ENCODE measurements at places on chromosomes 12 and 14. TPM values are rescaled to one million over a fixed set of nuclear protein-coding genes. Genes with fewer than 3 reads are reported as not detected.

DNA sequence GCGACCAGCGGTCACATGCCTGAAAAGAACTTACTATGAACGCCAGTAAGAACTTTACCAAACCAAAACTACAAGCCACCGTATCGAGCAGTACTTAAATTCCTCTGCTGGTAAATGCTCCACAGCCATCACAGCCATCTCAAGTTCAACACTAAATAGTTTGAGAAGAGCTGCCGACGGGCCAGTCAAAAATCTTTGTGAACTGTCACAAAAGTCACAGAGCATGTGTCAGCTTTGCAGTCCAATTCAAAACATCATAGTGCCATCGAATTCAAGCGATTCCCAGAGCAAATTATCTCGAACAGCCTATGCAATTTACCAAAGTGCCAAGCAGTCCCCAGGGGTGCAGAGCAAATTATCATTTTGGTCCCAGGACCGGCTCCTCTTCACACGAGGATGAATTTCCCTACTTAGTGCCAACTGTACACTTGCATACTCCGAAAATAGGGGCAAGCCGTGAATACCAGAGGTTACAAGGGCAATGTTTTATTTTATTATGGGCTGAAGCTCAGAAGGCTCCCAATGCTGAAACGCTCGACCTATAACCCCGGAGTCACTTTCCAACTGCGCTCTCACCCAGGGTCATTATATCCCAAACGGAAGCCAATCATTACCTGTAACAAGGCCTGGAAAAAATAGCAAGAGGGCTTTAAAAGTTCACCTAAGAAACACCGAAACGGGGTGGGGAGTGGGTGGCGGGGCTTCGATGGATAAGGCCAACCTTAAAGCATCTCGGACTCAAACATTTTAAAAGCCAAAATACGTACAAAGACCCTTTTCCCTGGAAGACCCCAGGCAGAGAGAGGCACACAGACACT lies 1.1 kb downstream of the LRP6 start:
- DNase-seq = peak; percentile 21

GRCh38 chr12:117404203-117404853 lies 42.9 kb upstream of the NOS1 start:
- no peak for DNase-seq

GRCh38 chr12:112584266-112584722 lies 165.5 kb downstream of the PTPN11 start:
- no peak for DNase-seq

GRCh38 chr14:83909507-83909906 lies 1620.4 kb upstream of the FLRT2 start:
- no peak for DNase-seq

DNA sequence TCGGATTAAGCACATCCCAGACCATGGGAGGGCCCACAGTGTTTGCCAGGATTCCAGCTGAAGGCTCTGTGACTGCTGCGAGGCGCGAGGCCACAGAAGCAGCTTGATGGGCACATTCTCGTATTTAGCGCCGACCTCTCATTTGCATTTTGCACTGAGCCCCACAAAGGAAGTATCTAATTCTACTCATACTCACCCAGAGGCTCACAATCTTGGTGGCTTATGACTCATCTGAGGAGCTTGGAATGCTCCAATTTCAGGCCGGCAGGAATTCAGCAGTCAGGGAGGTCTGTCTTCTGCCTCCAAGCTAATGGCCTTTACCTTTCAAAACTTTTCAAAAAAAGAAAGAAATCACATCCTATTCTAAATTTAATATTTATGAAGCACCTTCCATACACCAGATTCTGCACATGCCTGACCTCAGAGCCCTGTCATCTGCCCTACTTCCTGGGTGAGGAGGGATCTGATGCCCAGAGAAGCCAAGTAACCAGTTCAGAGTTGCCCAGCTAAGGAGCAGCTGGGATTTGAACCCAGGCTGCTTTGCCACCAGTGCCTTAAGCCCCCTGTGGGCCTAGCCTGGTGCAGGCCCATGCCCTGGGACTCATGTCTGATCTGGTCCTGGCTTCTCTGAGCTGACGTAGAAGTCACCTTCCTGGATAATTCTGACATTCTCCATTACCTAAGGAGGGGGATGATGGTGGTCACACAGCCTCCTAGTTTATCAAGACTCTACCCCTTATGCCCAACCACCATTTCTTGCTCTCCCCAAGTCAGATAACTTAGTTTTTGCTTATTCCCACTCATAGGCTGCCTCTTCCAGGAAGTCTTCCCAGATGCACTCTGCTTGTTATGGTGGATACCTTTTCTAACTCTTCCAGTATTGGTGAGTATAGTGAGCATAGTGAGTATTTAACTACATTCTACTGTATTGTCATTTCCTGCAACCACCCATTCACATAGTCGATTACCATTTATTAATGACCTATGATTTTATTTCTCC lies 198.9 kb downstream of the RBM19 start:
- DNase-seq = no peak

GRCh38 chr14:91344096-91344495 lies 73.5 kb downstream of the CCDC88C start:
- DNase-seq = no peak

- no peak for DNase-seq
These were observed 72.9 kb downstream of the DENND5B start for GRCh38 chr12:31517994-31518393.

DNA sequence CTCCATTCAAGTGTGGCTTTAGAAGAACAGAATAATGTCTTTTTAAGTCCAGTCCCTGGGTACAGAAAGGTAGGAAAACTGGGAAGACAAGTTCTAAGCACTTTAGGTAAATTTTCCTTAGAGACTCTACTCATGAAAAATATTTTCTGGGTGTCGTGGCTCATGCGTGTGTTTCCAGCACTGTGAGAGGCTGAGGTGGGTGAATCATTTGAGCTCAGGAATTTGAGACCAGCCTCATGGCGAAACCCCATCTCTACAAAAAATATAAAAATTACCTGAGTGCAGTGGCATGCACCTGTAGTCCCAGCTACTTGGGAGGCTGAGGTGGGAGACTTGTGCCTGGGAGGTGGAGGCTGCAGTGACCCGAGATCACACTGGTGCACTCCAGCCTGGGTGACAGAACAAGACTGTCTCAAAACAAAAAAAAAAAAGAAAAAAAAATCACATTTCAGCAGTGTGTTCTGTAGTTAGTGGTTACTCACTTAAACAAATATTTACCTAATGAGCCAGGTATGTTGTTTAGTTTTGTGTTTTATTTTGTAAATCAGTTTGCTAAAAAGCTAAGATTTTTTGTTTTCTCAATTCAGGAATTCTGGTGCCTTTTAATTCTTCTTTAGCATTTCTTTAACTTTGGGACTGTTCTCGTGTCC lies 52.3 kb upstream of the RD3L start:
- no peak for DNase-seq

- no peak for DNase-seq
These were observed 1089.3 kb downstream of the SLC16A7 start for GRCh38 chr12:60684988-60685655.

DNA sequence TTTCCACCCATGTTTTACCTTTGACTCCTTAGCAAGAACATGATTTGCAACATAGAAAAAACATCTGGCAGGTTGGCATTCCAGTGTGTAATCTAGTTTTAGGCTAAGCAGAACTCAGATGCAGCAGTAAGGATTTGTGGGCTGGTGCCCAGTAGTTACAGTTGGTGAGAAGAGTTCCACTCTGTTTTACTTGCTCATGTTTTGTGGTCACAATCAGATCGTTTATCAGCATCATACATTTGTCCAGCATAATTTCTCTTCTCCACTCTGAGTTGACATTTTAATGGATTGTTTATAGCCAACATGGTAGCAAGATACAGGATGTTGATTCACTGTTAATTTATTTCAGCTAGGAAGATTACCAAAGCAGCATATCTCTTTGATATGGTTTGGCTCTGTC lies 120.0 kb downstream of the PDE6H start:
- no peak for DNase-seq

GRCh38 chr12:16499611-16500010 lies 106.4 kb downstream of the LMO3 start:
- DNase-seq = no peak

DNA sequence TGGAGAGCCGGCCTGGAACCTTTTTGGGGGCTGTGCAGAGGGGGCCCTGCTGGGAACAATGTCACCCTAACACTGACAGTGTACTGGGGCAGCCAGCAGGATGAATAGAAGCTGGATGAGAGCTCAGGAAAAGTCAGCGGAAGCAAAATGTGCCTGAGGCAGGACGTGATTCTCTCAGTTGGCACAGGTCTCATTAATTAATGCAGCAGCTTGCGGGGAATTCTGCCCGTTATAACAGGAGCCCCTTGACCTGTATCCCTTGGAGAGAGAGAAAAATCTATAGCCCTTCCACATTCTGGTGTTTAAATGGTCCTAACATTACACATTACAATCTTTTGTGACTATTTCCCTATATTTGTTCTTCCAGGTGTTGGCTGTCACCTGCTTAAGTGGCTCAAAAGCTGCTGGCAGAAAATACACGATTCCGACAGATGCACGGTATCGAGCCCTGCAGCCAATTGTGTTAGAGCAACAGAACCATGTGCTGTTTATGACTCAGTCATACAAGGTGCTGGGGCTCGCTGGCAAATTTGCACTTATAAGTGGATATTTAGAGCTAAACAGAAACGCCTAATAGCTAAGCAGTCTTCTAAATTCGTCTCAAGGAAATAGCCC lies 854.7 kb downstream of the AACS start:
- no peak for DNase-seq

- DNase-seq = no peak
These were observed 45.4 kb downstream of the TMTC1 start for GRCh38 chr12:29738365-29738764.

GRCh38 chr14:24721775-24722174 lies 87.8 kb upstream of the GZMB start:
- no peak for DNase-seq

- no peak for DNase-seq
These were observed 46.1 kb downstream of the RNFT2 start for GRCh38 chr12:116784238-116784612.

- no peak for DNase-seq
These were observed 11.3 kb downstream of the SPTB start for GRCh38 chr14:64868379-64868778.

DNA sequence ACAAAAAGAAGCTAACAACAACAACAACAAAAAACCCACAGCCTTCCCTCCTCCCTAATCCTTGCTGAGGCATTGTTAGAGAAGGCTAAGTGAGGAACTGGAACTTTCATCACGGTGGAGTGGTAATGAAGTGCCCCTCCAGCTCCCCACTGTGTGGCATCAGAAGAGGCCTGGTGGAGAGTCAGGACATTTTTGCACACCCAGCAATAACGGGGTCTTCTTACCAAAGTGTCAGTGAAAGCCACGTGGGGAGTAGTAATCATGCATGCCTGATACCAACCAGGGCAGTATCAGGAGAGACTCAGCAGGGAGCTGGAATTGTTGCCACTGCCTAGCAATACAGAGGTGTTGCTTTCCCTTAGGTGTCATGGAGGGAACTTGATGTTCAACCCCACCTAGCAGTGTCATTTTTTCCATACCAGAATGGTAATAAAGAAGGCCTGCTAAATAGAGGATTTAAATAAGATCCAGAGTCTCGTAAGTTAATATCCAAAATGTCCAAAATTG lies 299.7 kb upstream of the RGS6 start:
- DNase-seq = no peak

DNA sequence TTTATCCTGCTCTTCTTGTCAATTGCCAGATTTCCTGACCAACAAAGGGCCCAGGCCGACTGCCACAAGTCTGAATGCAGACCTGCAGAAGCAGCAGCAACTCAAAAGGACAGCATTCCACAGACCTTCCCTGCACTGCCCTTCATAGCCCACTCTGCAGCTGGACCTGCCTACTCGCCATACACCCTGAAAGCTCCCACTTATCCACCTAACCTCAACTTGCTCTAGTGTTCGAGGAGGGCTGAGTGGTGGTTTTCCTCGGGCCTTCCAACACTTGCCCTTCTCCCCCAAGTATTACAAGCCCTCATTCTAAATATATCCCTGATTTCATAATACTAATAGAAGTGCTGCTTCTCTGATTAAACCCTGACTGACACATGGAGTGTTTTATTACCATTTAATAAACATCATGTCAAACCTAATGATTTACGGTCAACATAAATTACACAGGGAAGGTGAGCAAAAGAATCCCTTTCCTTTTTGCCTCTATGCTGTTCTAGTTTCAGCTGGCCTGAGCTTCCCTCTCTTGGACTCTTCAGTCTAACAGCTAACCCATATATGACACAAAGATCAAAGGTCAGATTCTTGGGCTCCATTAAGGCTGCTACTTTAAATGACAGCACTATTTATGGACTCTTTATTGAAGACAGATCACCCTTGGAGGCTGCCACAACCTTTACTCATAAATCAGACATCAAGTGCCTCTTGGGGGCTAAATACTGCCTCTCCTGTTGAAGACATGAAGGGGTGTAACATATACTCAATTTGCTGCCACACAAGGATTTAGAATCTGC lies 1546.9 kb upstream of the TMEM132C start:
- no peak for DNase-seq

GRCh38 chr12:93483151-93483807 lies 16.0 kb downstream of the MRPL42 start:
- DNase-seq = no peak

DNA sequence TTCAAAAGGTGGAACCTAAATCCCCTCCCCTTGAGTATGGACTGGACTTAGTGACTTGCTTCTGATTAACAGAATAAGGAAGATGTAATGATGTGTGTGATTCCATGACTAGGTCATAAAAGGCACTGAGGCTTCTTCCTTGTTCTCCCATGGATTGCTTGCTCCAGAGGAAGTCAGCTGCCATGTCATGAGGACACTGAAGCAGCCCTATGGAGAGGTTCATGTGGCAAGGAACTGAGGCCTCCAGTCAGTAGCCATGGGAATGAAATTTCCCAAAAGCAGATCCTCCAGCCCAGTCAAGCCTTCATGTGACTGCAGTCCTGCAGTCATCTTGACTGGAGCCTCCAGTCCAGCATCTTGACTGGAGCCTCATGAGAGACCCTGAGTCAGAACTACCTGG lies 10.7 kb downstream of the TMBIM4 start:
- no peak for DNase-seq

DNA sequence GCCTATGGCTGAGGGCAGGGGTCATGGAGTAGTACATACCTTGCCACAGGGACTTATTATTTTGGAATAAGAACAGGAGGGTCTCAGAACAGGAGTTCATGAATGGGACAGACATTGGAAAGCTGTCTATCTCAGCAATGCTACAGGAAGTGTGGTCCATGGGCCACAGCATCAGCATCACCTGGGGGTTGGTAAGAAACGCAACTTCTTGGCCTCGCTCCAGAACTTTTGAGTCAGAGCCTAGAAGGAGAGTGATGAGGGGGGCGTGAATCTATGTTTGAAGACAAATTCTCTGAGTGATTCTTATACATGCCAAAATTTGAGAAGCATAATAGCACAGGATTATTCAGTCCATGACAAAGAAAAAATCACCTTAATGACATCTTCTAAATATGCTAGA lies 156.6 kb downstream of the RPAP3 start:
- peak; percentile 54 for DNase-seq

GRCh38 chr12:45232756-45233372 lies 17.0 kb downstream of the ANO6 start:
- DNase-seq = peak; percentile 66

Gene GLIPR1L1
- total RNA-seq = not detected

Gene BCL2L14
- total RNA-seq = 7.3 TPM

Gene DACT1
- 8.9 TPM for total RNA-seq

Gene SRRM4
- total RNA-seq = not detected

Gene LRRK2
- not detected for total RNA-seq

Gene VDR
- total RNA-seq = 124 TPM

Gene ITPK1
- total RNA-seq = 31.0 TPM

Gene DCAF4
- 21.7 TPM for total RNA-seq

Gene LLPH
- total RNA-seq = 33.1 TPM

Gene SENP1
- 61.8 TPM for total RNA-seq

Gene TOX4
- total RNA-seq = 85.6 TPM

Gene IL31
- 4.0 TPM for total RNA-seq

Gene MYO1H
- not detected for total RNA-seq

Gene TAS2R46
- total RNA-seq = not detected

Gene GLI1
- 0.40 TPM for total RNA-seq

Gene TPPP2
- not detected for total RNA-seq

Gene SERPINA10
- total RNA-seq = not detected

Gene GUCY2C
- total RNA-seq = not detected

Data from activated CD4-positive, alpha-beta T cell treated with anti-CD3 and anti-CD28 coated beads for 36 hours (primary cell).